C1 segment of cervical spinal cord (tissue), 14 donors: ENCODE measurements at places on chromosomes 4 and X.
A peak's percentile ranks its signal among the peaks of the same experiment; 100 is the strongest.

DNA sequence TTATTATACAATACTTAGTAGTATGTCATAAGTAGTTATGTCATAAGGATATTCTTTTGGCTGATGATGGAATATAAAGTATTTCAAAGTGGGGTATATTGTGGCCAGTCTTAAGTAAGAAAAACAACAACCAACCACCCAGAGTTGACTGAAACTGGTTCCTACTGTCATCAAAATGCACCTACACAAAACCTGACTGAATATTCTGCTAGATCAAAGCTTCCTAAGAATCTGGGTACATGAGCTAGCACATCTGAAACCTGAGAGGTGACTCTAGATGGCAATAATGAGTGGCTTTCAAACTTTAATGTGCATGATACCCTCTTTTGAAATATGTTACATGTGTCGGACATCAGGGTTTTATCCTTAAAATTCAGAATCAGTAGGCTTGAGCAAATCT lies 60.4 kb downstream of the REELD1 start:
- no peak for DNase-seq

DNA sequence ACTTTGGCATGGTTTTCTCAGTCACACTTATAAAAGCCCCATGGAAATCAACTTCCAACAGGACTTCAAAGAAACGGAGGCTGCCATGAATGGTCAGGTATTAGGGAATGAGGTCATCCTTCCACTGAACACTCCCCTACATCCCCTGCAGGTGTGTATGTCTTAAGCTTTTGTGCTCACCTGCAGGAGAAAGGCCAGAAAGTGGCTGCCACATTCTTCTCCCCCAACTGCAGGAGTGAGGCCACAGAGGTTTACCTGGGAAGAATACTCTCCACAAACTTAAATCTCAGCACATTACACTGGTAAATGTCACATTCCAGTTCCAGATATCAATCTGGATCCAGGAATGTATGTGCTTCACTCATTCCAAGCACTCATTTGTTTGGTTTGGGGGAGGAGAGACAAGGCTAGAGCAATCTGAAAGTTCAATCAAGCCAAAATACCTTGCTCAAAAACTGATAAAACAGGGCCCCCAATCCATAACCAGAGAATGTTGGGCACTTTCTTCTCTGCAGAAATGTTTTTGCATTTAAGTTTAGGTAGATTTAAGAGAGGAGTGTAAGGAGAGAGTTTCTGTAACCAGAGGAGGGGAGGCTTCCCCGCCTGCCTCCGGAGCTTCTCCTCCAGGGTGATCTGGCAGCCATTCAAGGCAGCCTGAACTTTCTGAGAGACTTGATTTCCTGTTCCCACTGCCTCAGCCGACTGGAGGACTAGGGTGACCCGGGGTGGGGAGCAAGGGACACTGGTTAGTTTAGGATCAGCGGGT lies 15.4 kb downstream of the FAM9C start:
- DNase-seq, result peak; percentile 12

- DNase-seq, result no peak
These were observed 4.3 kb downstream of the TMPRSS11E start for GRCh38 chr4:68451246-68452211.

DNA sequence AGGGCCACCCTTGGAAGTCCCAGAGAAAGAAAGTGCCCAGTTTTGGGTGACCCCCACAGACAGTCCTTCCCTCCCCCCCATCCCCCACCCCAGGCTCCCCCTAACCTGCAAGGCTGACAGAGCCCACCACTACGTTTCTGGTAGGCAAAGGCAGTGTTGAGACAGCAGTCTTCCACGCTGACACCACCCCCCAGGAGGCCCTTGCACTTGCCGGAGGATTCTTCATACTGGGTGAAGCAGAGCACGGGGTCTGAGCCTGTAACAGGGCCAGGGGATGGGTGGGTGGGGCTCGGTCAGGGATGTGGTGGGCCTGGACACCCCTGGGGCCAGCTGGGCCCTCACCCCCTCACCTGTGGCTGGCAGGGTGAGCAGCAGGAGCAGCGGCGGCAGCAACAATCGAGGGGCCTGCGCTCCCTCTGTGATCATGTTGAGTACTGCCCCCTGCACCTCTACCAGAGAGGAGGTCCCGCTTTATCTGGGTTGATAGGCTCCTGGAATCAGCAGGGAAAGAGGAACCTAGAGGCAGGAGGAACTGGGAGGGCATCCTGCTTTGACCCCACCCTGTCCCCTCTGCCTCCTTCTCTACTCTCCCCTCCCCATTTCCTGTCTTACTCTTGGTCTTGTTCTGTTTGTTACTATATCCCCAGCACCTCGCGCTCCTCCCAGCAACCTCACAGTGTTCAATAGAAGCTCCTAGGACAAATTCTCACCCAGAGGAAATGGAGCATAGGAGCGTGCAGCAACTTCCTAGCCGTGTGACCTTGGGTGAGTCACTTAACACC lies at the start of gene CFP:
CFP (minus strand) TSS at position 512 of the 782 bp plus-strand sequence; CDS start at position 426, 86 bp downstream.
- DNase-seq, result no peak

GRCh38 chr4:15197005-15197404 lies 194.7 kb downstream of the CPEB2 start:
- DNase-seq, result no peak

DNA sequence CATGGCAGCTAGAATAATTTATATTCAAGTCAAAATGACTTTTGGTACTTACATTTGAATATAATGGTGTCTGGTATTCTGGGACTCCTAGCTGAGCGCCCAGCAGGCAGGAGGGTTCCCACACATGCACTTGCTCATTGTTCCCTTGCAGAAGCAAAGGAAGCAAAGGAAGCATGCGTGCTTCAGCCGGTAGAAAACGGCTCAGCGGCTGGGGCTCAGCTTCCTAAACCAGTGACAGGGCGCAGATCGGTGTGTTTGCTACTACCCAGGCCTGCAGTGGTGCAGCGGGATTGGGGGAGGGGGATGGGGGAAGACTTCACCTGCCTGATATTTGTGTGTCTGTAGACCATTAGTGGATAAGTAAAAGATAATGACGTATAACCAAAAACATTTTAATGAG lies 978.3 kb upstream of the TENM3 start:
- no peak for DNase-seq

DNA sequence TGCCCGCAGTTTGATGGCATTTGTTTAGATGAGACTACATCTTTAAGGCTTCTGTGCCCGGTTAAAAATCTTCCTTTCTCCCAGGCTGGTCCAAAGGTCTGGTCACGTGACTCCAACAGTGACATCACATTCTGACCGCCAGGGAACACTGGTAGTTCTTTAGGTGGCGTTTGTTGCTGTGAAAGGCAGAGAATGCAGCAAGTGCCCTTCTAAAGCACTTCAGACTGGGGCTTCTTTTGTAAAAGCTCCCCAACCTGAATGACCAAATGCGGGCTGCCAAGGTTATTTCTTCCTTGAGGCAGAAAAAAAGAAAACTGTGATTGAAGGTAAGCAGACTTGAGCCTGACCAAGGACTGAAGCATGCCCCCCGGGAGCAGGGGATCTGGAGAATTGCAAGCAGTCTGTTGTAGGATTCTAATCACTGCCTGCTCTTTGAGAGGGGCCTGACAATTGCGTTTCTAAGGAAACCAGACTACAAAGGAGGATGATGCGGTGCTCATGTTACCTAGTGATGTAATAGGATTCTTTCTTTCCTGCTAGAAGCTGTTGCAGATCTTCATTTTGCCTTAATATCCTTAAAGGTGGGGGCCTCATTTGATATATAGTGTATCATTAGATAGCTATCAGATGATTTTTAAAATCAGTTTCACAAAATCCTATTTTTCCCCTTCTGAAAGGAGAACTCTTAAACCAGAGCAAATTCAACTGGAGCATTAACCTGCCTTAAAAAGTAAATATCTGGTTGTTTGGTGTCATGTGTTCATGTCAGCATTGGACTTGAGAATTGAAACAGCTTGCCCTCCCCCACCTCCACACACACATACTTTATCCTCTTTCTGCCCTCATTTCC lies 133.1 kb downstream of the AKAP4 start:
- peak; percentile 11 for DNase-seq

DNA sequence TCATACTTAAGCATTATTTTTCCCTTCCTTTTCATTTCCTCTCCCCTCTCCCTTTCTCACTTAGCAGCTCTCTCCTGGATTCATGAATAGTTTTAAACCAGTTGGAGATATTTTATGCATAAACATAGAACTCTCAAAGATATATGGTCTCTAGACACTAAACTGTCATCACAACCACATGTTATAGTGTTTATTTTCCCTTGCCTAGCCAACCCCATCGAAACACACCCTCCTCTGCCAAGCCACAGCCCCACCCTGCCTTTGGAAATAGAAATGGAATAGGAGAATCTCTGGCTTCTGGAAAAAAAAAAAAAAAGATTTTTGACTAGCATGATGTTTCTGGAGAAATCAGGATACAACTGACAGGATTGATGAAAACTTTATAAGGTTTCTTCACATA lies 64.8 kb upstream of the RBPJ start:
- DNase-seq, result no peak

- DNase-seq, result peak; percentile 41
These were observed 14.1 kb downstream of the ZNF157 start for GRCh38 chrX:47384502-47384901.

GRCh38 chr4:93870876-93871458 lies 42.4 kb downstream of the ATOH1 start:
- DNase-seq, result no peak

- DNase-seq, result no peak
These were observed 1.8 kb downstream of the PNMA5 start for GRCh38 chrX:152992115-152992514.

DNA sequence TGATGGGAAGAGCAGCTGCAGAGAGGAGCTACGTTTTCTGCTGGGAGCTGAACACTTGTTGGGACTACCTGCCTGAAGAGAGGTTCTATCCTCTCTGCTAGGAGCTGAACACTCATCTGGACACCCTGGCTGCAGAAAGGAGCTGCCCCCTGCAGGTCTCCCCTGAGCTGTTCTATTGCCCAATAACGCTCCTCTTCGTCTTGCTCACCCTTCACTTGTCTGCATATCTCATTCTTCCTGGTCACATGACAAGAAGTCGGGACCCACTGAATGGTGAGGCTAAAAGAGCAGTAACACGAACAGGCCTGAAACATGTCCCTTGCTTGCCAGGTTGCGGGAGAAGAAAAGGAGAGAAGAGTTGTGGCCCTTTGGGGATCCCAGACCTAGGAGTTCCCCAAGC lies 27.8 kb downstream of the NAA11 start:
- no peak for DNase-seq

GRCh38 chrX:47145395-47146120 lies 537 bp downstream of the RBM10 start:
- DNase-seq, result no peak

- DNase-seq, result no peak
These were observed 508.8 kb downstream of the C4orf33 start for GRCh38 chr4:129604632-129605255.
